ENCODE measurements at places on chromosomes 12 and 14.

DNA sequence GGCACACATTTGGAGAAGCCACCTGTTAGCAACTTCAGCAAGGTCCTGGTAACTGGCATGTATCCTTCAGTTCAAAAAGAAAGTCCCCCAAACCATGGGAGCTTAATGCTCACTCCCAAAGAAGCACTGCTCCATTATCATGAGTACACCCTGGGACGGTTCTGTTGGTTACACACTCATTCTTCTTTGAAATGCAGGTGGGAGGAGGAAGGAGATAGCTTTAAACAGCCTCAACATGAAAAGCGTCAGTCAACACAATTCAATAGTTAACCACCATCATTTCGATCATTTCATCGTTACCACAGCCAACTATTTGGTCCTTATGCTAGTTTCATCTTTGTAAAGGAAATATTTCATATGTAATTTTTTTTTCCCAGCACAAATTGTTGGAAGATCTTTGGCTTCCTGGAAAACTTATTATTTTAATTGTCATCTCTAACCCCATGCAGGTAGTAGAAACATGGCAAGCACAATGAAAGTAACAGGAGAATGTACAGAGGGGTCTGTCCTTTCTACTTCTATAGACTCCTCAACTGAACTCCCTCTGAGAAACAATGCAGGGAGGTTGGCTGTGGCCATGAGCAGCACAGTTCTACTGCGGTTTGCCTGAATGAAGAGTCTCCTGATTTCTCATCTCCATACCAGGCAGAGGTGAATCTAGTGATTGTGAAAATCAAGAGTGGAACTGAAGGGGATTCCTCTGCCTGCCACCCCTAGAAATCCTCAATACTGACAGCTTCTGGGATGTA lies 196.4 kb upstream of the FOXN3 start:
- no peak for DNase-seq

DNA sequence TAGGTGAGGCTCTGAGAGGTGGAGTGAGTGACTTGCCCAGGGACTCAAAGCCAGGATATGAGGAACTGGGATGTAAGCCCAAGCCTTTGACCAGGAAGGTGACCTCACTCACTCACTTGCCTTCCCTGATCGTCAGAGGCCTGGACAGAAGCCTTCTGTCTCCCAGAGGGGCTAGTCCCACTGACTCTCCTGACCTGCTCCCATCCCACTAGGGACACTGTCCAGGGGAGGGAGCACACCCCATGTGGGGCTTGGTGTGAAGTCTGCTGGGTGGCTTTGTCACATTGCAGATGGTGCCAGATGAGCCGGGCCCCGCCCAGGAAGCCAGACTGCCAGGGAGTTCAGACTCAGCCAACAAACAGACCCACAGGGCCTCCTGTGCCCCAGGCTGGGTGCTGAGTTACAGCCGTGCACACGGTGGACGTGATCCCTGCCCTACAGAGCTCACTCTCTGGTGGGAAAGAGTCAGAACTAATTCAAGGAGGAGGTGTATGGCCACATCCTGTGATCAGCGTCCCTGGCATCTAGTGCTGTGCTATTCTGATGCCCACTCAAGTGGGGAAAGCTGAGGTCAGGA lies 28.3 kb downstream of the MMAB start:
- no peak for DNase-seq

DNA sequence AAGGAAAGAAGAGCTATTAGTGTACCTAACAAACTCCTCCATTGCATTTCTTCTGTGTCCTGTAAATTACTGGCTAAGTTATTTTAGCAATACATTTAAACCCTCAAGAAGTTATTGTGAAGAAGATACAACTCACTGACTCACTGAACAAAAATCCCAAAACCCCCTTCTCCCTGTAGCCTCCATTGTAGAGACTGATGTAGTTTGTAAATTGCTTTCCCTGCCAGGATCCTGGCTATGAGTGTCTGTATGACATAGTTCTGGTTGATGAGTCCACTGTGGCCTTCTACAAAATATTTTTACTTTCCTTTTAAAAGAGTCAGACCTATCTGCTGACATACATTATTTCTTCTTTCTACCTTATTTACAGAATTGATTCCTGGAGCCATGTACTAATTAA lies 155.6 kb downstream of the SLC6A15 start:
- no peak for DNase-seq

GRCh38 chr12:21566907-21567394 lies 37.7 kb downstream of the GYS2 start:
- DNase-seq, result no peak

DNA sequence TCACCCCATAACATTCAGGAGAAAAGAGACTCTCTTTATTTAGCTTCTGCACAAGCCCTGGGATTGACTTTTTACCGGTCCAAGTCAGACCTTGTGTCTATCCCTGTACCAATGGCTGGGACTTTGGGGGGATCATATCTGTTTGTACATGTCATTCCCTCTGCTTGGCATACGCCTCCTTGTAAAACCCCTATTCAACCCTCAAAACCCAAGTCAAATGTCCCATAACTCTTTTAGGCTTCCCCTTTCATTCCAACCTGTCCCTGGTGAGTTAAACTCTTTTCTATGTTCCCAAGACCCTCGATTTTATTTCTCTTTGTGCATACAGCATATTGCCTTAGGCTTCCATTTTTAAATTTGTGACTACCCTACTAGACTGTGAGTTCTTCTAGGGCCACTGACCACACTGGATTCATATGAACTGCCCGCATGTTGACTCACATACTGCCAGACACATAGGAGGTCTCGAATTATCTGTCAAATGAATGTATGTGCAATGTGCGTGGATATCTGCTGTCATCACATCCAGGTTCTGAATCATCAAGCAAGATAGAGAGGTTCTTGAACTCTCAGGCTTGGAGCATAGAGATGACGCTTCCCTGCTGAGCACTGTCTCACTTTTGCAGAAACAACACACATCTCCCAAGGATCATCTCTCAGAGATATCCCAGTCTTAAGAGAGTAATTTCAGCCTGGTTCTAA lies 548.6 kb upstream of the TBX3 start:
- DNase-seq, result no peak

Data from NCI-H446 treated with DMSO at 0.1 percent for 48 hours (cell line).